DMS 273 treated with DMSO at 0.1 percent for 48 hours (cell line): ENCODE measurements at places on chromosomes 1 and 21.

DNA sequence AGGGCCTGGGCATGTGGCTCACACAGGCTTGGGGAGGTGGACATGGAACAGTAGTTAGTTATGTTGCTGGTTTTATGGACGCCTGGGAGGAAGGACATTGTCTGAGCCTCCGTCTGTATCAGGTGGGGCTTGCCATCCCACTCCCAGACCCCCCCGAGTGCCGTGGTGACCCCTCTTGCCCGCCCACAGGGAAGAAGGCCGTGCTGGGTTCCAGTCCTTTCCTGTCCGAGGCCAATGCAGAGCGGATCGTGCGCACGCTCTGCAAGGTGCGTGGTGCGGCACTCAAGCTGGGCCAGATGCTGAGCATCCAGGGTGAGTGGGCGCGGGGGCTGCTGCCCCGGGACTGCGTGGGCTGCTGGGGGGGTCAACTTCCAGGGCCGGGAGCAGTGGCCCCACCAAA is 41.7 kb downstream of the COQ8A start:
- DNase-seq = no peak

DNA sequence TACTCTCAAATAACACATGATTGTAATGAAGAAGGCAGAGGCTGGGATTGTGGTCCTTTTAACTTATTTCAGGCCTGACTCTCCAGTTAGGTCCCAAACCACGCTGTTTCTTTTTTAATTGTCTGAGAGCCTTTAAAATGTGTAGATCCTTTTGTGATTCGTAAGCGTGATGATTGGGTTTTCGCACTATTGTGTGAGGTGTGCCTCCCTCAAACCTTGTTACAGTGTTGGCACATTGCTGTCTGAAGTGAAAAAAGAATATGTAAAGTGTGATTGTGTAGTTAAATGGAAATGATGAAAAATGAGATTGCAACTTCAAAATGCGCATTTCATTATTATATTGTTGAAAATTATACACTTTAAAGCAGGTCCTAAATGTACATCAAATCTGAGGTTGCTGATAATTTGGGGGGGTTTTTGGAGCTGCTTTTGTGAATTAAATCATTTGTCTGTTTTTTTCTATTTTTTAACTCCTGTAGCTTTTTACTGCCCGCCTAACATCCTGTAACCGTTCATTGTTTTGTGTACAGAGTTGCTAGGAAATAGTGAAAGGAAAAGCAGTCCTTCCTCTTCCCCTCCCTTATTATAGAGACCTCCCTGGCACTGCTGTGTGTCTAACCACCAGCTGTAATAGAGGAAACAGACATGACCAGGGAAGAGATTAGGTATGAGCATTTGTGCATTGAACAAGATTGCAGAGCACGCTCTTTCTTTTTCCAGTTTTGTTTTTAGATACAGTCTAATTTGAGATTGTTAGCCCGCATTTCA is 43.3 kb downstream of the IARS2 start:
- no peak for DNase-seq

GRCh38 chr1:149844650-149845255 is 54.6 kb upstream of the BOLA1 start:
- no peak for DNase-seq

GRCh38 chr1:40736085-40736531 is 44.6 kb downstream of the NFYC start:
- peak; percentile 96 for DNase-seq

GRCh38 chr1:38898653-38899230 is 17.4 kb upstream of the GJA9 start:
- no peak for DNase-seq

- DNase-seq = no peak
These were observed 35.9 kb downstream of the HMGB4 start for GRCh38 chr1:33899746-33900145.

GRCh38 chr21:43957128-43957571 is 55.0 kb upstream of the TRAPPC10 start:
- DNase-seq = no peak

- DNase-seq = no peak
These were observed 88.8 kb upstream of the ETS2 start for GRCh38 chr21:38716942-38717341.

- DNase-seq = no peak
These were observed 20.3 kb upstream of the TMEM222 start for GRCh38 chr1:27301582-27302199.

DNA sequence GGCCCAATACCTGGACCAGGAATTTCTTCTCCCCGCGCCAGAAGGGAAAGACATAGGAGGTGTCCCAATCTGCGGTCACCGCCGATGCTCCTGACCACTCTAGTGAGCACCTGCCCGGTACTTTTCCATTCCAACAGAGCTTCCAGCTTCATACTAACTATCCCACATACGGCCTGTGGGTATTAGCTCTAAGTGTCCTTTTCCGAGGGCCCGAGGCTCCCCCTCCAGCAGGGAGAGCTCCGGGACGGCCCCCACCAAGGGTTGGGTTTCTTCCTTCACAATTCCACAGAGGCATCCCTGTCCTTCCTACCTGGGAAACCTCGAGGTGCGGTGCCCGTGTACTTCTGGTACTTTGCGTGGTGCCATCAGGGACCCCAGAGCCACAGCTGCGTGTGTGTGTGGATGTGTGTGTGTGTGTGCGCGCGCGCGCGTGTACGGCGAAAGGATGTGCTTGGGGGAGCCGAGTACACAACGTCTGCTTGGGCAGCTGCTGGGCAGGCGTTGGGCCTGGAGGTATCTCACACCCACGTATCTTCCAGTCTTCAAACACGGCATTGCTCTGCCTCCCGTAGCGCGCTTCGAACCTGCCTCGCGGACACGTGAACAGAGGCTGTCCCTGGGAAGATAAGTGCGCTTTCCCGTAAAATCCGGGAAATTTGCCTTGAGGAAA is 2.4 kb upstream of the SIM2 start:
- no peak for DNase-seq

GRCh38 chr21:17782051-17782450 is 37.1 kb downstream of the C21orf91 start:
- no peak for DNase-seq

DNA sequence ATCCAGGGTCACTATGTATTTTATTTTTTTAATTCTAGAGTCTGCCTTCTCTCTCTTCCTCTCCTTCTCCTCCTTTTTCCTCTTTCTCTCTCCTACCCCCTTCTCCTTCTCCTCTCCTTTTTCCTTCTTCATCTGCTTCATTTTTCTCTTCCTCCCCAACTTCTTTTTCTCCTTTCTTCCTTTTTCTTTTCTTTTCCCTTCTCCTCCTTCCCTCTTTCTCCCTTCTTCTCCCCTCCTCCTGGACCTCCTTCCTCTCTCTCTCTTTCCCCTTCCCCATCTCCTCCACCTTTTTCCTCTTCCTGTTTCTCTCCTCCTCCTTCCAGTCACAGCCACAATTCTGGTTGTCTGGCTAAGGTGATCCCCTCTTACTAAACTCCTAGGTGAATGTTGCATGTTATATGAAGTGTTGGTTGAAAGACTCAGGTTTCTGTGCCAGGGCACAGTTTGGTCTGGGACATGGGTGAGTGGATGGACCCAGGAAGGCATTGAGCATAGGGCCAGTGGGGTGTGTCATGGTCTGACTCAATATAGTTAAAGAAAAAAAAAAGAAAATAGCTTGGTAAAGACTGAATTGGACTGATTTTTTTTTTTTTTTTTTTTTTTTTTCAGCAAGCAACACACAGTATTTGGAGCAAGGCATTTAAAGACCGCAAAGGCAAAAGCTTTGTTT is 266.9 kb downstream of the TGFB2 start:
- DNase-seq = no peak

DNA sequence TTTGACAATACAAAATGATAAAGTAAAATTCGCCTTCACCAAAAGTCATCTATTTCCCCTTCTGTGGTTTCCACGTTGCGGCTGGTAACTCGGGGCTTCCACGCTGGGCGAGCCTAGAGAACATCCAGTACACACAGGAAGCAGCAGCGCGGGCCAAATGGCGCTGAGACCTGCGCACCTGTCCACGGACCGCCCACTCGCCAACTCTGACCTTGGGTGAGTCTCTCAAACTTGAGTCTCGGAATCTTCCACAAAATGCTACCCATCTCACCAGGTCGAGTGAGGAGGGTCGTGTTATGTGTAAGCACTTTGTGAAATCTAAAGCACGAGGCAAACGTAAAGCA is 820 bp upstream of the TTF2 start:
- no peak for DNase-seq

GRCh38 chr1:233102341-233102740 is 151.9 kb downstream of the NTPCR start:
- no peak for DNase-seq

DNA sequence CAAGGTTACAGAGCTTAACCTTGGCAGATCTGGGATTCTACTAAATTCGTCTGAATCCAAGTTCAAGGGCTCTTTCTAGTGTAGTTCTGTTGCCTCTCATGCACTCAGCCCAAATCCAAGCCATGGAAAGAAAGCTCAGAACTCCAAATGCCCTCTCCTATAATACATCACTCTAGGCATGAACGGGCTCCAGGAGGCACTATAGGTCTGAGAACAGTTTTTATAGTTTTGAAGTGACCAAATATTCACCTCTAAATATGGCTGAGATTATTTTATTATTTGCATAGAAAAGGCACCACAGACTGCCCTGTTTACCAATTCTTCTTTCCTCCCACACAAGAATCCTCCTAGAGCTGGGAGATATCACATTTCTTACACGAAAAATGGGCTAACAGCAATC is 327.9 kb upstream of the BEND5 start:
- DNase-seq = no peak

DNA sequence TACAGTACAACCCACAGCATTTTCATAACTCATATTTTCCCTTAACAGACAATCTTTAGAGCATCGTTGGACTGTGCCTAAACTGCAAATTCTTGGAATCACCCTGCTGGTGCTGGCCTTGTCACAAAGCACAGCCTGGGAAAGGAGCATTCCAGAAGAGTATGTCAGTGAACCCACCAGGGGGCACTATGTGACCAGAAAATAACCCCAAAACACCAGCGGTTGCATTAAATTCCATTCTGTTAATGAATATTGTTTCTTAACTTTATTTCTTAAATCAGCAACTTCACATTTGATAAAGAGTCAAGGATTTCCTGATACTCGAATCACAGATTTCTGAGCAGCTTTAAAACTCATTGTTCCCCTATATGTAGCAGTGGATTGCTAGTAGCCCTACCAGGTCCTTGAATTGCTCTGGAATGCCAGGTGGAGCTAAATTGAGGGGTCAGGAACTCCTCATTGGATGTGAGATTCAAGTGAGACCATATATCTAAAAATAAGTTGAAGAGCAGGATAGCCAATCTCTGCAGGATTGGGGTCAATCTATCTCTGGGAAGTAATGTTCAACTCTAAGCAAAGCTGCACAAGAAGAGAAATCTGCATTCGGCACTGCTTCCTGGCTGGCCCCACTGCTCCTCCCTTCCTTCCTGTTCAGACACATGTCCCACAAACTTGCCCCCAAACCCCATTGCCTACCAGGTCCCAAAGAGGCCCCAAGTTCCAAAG is 12.7 kb upstream of the RAB4A start:
- peak; percentile 59 for DNase-seq

DNA sequence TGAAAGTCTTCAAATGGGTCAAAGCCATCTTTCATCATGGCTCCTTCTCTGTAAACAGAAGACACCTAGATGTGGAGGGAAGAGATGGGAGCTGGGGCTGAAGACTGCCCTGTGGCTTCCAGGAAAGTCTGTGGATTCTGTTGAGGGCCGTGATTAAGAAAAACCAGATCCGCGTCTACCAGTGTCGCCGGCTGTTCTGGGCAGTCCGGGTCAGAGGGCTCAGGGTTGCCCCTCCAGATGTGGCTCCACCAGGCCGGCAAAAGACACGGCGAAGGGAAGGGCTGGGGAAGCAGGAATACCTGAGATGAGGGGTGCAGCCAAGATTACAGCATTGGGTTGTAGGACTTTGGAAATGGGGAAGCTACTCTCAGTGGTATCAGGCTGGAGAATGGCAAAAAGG is 162.6 kb downstream of the RHOU start:
- DNase-seq = no peak

DNA sequence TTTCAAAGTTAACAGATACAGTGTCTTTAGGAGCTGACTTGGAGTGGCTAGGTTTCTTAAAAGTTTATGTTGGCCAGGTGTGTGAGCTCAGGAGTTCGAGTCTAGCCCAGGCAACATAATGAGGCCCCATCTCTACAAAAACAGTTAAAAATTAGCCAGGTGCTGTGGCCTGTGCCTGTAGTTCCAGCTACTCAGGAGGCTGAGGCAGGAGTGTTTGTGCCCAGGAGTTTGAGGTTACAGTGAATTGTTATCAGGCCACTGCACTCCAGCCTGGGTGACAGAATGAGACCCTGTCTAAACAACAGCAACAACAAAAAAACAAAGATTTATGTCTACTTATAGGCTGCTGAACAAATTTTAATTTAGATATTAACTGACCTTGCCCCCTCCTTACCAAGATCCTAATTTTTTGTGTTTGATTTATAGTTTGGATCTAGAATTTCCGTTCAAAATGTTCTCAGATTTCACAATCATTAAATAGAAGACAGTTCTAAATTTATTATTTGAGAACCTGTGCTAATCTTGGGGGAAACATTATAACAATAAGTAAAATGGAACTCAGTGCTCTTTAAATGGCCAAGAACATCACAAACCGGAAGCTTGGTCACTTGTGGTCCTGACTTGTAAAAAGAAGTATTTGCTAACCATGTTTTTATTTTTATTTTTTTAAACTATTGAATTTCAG is 67.8 kb downstream of the POU2F1 start:
- DNase-seq = no peak

- DNase-seq = no peak
These were observed 101.2 kb downstream of the ZSCAN20 start for GRCh38 chr1:33573661-33574060.

DNA sequence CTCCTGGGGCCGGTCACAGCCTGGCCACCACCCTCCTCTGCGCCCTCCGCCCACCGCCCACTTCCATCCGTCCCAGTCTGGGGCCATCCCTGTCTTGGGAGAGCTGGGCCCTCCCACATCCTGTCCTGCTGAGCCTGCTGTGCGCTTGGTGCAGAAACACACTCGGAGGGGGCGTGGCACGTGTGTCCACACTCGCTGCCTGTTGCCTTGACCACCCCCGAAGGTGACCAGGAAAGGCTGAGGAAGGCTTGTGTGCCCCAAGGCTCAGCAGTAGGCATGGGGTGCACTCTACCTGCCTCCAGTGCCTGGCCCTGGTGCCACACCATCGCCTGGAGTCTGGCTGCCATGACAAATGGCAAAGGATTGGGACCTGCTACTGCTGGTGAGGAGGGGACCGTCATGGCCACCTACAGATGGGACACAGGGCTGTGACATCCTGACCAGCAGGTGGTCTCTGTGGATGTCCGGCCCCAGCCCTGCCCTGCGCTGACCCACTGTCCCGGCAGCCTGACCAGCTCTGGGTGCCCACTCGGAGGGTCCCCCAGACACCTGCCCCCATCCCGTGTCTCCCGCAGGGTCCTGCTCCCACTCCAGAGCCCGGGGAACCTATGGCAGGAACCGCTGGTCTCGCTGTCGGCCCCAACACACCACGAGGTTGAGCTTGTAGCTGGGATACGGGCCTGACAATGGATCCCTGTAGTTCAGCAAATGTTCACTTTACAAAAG is 23.2 kb upstream of the PTTG1IP start:
- DNase-seq = no peak

- DNase-seq = no peak
These were observed 9.2 kb upstream of the CBR3 start for GRCh38 chr21:36125512-36126207.
